ENCODE measurements at places on chromosomes 11 and 22.
A peak's percentile ranks its signal among the peaks of the same experiment; 100 is the strongest.

DNA sequence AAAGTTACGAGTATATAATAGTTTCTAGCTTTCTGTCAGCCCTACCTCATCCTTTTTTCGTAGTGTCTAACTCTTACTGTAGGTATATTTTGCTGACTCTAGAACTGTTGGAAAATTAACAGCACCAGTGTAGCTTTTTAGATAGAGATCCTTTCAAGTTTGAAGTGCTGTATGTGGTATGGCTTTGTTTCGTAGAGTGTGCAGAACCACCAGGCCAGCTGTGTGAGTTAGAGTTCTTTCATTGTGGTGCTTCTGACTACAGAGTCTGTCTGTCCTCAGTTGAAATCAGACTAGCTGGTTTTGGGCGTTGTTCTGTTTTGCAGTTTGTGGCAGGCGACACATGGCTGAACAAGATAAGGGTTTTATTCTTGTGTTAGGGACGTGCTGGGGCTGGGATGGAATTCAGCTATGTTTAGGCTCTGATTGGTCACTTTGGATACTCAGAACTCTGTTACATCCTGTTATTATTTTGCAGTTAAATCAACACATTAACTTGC, 3.2 kb downstream of the ARHGEF12 start:
- peak; percentile 43 for DNase-seq

DNA sequence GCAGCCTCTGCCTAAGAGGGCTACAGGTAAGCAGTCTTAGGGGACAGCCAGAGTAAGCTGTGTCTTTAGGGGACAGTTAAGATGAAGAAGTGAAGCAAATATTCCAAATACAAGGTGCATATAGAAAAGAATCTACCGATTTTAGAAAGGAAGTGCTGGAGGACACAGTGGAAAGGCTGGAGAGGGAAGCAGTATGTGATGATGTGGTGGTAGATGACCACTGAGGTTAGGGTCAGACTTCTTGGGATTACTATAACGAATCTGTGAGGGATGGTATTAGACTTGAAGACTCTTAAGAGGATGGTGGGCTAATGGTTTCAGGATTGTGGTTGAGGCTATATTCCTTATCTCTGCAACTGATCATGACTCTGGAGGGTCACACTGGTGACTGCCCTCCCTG, 40.0 kb upstream of the PHOX2A start:
- DNase-seq: no peak

DNA sequence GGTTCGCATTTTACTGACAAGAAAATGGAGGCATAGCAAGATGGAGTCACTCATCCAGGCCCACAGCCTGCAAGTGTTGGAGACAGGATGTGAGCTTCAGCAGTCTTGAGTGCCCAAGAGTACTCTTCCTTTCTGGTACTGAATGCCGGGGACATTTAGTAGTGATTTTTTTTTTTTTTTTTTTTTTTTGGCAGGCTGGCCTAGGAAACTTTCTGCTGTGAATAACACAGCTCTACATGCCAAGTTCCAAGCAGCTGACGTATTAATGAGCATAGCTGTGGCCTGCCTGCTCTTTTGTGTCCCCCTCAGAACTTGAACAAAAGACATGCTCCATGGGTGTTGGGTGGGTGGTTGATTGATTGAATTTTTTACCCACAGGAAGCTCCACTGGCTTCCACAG, 195.5 kb upstream of the CADM1 start:
- no peak for DNase-seq

DNA sequence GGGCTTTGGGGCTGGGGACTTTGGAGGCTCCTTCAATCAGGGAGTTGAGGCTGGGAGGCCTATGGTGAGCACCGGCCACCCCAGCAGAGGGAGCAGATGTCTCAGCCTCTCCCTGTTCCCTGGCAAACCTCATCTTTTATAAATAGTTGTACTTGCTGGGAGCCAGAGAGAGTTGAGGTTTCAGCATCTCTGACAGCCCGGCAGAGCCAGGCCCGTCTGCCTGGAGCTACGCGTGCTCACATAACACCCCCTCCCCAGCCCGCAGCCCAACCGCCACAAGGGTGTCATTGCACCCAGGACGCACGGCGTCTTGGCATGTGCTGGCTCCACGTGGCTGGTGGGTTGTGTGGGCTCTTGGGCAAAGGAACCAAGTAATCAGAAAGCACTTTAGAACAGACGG, 127.1 kb downstream of the CHST1 start:
- no peak for DNase-seq
